ENCODE measurements at places on chromosomes 6 and 20. TPM values are rescaled to one million over a fixed set of nuclear protein-coding genes. Genes with fewer than 3 reads are reported as not detected.

GRCh38 chr20:33667676-33668465, 1.1 kb downstream of the ACTL10 start:
- peak; percentile 35 for DNase-seq

DNA sequence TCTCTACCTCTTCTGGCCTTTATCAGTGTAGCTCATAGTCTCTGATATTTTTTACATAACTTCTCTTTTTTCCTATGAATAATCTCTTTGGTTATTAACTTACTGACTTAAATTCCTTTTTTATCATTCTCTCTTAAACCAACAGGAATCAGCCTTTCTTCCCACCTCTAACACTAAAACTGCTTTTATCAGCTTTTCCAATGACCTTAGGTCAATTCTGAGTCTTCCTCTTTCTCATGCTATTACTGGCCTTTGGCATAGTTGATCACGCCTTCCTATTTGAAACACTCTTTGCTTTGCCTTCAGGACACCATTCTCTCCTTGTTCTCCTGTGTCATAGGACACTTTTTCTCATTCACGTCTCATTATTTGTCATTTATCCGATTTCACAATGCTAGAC, 8.1 kb upstream of the HINT3 start:
- DNase-seq: no peak

GRCh38 chr6:37460805-37461204, 27.8 kb downstream of the CMTR1 start:
- no peak for DNase-seq

The FHL5 gene
- 1.5 TPM for total RNA-seq

Data from skin of body (tissue), 3 donors.